ENCODE measurements at places on chromosomes 5 and 9. TPM values are rescaled to one million over a fixed set of nuclear protein-coding genes. Genes with fewer than 3 reads are reported as not detected.

Gene GNA14
- total RNA-seq, result 2.1 TPM

Gene PCDH12
- 19.8 TPM for total RNA-seq

- no peak for DNase-seq
Measured at GRCh38 chr5:16137177-16137576, 42.4 kb downstream of the MARCHF11 start.

- DNase-seq, result no peak
Measured at GRCh38 chr5:206406-206805, 11.5 kb downstream of the CCDC127 start.

DNA sequence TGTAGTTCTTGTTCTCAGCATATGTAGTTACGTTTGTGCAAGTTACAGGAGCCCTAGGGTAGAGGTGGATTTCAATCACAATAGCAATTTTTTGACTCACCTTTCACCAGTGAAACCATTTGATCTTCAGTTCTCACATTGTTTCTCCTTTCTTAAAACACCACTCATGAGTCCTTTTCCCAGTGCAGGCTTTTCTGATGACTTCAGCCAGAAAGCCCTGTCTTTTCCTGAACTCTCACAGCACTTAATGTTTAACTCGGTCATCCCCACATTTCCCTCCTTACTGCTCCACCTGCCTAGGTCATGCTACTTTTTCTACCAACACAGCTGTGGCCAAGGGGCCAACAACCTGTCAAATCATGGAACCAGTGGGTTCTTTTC, 37.9 kb downstream of the ARHGEF28 start:
- no peak for DNase-seq

- no peak for DNase-seq
Measured at GRCh38 chr5:95369782-95370181, 21.4 kb upstream of the FAM81B start.

DNA sequence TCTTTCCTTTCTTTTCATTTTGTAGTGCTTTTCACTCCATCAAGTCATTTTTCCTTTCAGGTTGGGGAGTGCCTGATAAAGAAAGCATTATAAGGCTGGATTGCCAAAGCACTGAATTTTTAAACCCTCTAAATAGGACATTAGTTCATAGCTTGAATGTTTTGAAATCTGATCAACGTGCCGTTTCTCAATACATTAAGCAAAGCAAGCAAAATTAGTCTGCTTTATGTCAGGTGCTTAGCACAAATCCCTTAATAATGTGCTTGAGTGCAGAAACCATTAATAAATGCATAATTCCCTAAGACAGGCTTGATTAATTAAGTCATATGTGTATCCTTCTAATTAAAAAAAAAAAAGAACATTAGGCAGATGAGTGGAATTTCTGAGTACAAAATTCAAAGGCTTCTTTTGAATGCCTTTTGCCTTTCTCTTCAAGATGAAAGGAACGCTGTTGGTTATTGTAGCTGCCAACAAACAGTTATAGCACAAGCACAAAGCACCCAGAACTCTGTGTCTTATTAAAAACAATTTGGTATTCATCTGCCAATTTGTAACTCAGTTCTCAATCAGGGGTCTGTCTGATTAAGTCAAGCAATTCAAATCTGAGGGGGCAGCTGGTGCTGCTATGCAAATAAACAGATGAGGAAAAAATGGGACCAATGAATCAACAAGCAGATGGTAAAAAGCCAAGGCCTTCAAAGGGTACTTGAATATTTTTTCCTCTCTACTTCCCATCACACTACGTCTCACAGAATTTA, 233.7 kb downstream of the TLE1 start:
- no peak for DNase-seq

Measured in muscle of leg (tissue), 16 donors.